Epithelial cell of proximal tubule (primary cell): ENCODE measurements at places on chromosomes 2 and 18. TPM values are rescaled to one million over a fixed set of nuclear protein-coding genes. Genes with fewer than 3 reads are reported as not detected.

Gene REG3G
- not detected in 2 replicates for total RNA-seq

Gene PMAIP1
- total RNA-seq = 63.7 and 82.6 TPM in 2 replicates

Gene TUBA3E
- not detected in 2 replicates for total RNA-seq

Gene ASIC4
- total RNA-seq = not detected in 2 replicates

GRCh38 chr18:7524786-7525185 is 42.3 kb upstream of the PTPRM start:
- DNase-seq = no peak

- DNase-seq = no peak
Measured at GRCh38 chr2:160694631-160695030, 201.0 kb upstream of the RBMS1 start.

DNA sequence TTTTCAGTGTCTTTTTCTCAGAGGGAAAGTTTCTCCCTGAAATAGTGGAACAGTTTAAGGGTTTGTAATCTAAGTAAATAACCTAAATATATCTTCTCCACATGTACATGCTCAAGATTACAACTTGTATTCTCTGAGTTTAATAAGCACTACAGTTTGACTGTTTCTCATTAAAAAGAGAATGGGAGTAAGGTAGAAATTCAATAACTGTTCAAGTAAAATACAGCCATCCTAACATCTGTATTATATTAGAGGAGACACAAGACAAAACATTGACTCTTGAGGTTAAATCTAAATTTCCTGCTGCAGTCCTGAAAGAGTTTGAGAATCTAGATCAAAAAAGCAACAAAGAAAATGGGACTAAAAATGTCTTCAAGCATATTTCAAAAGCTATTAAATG is 73.0 kb upstream of the ZNF397 start:
- no peak for DNase-seq

GRCh38 chr2:205462681-205463345 is 219.5 kb upstream of the NRP2 start:
- no peak for DNase-seq

DNA sequence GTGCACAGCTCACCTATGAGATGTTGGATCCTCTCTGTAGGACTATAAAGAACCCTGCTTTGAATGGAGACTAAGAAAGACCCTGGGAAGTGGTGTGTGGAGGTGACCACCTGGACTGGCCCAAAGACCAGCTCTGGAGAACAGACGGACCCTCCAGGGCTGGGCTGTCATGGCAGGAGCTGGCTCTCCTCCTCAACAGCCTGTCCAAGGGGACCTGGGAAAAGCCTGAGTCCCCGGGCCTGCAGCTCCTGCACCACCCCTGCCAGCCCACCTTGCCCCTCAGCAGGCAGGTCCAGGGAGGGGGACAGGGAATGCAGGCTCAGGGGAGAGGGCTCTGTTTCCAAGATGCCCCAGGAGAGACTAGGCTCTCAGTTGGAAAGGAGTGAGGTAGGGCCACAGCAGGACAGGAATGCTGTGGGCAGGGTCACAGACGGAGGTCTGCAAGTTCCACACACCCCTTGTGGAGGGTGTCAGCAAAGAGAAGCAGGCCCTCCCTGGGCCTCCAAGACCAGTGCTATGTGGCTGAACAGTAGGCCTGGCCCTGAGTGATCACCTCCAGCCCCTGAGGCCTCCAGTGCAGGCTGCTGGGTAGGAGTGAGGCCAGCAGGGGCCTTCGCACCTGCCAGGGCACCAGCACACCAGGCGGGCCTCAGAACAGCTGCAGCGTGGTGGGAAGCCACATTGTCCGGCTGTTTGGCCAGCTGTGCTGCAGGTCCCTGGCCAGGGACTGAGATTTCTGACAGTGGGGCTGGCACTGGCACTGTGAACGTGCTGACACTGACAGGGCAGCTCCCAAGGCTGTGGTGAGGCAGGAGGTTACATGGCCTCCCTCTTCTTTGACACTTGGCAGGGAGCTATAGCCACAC is 86.4 kb upstream of the OTOS start:
- DNase-seq = no peak
